ENCODE measurements at places on chromosomes 12 and 14.

- peak; percentile 16 for DNase-seq
These were observed 43.4 kb upstream of the PIK3C2G start for GRCh38 chr12:18217966-18218365.

DNA sequence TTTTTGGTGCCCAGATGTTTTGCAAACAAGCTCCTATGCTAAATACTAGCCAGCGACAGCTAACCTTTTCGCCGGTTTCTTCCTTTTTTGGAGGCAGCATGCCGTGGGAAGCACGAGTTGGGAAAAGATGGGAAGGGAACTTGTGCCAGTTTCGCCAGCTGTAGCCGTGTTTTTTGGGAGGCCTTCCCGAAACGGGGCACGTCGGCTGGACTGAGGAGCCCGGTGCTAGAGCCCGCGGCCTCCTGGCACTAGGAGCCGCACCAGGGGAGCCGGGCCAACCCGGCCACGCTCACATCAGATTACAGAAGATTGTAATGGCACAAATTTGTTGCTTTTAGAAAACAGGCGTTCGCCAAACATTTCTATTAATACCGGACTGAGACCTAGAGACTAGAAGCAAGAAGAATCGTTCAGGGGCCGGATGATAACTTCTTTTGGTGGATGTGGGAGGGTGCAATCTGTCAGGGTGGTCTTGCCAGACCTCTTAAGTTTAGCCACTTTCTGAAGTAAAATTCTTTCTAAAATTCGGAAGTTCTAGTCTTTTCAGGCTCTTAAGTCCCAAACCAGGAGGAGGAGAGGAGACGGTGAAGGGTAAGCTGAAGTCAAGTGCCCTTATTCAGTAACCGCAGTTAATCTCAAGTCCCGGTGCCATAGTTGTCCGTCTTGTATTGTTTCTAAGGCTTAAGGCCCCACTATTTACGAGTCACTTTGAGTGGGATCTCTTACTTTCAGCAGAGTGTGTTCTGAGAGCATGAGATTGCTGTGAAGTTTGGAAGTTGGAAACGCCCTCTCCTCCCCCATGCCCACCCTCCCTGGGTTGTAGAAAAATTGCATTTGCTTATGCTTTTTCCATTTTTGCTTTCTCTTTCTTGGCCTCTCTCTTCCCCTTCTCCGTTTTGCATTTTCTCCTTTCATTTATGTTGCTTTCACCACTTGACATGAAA is 1.3 kb downstream of the RASSF3 start:
- no peak for DNase-seq

GRCh38 chr12:60263836-60264493 is 668.1 kb downstream of the SLC16A7 start:
- no peak for DNase-seq

- no peak for DNase-seq
These were observed 76.5 kb downstream of the TRMT5 start for GRCh38 chr14:60904381-60904780.

GRCh38 chr14:104705340-104706047 is 16.1 kb downstream of the INF2 start:
- DNase-seq: no peak

DNA sequence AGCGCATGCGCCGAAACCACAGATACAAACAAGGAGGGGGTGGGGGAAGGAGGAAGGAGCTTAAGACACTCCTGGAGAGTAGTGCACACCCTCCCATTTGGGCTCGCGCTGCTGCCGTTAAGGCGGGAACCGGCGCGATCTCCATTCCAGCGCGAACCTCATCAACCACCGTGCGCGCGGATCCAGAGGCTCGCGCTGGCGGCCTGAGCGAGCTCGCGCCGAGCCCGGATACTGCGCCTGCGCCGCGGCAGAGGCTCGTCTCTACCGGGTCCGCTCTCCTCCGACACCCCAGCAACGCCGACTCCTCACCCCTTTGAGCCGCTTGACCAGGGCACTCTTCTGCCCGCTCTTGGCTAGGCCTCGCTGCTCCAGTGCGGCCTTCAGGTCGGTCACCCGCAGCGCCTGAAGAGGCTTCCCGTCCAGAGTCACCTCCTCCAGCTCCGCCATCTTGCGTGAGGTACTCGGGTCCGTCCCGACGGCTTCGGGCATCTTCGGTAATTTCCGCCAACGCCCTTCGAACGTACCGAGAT is at the start of gene ACIN1:
Gene ACIN1 (minus strand): TSS at position 471 of the 530 bp plus-strand sequence. CDS start 24 bp downstream, at position 447.
- peak; percentile 55 for DNase-seq

DNA sequence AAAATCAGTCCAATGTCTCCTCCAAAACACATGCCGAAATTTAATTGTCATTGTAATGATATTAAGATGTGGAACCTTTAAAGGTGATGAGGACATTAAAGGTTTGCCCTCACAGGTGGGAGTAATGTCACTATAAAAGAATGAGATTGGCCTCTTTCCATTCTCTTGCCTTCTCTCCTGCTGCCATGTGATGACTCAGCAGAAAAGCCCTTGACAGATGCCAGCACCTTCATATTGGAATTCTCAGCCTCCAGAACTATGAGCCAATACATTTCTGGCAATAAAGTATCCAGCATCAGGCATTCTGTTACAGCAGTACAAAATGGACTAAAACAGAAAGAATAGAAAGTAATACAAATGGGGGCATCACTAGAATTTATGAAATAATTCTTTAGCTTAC is 609.7 kb downstream of the SLC16A7 start:
- no peak for DNase-seq

DNA sequence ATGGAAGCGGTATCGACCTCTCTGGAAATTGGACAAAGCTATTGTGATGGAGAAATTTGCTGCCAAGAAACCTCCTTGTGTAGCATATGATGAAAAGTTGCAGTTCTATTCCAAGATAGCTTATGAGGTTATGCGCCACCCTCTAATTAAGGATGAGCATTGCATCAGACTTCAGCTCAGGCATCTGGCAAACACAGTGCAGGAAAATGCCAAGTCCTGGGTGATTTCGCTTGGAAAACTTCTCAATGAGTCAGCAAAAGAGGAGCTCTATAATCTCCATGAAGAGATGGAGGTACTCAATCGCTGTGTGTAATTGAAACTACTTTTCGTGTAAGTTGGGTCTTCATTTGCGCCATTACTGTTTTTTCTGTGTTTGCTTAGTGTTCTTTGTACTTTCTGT is 51.2 kb downstream of the DNAH10 start:
- DNase-seq: peak; percentile 35

DNA sequence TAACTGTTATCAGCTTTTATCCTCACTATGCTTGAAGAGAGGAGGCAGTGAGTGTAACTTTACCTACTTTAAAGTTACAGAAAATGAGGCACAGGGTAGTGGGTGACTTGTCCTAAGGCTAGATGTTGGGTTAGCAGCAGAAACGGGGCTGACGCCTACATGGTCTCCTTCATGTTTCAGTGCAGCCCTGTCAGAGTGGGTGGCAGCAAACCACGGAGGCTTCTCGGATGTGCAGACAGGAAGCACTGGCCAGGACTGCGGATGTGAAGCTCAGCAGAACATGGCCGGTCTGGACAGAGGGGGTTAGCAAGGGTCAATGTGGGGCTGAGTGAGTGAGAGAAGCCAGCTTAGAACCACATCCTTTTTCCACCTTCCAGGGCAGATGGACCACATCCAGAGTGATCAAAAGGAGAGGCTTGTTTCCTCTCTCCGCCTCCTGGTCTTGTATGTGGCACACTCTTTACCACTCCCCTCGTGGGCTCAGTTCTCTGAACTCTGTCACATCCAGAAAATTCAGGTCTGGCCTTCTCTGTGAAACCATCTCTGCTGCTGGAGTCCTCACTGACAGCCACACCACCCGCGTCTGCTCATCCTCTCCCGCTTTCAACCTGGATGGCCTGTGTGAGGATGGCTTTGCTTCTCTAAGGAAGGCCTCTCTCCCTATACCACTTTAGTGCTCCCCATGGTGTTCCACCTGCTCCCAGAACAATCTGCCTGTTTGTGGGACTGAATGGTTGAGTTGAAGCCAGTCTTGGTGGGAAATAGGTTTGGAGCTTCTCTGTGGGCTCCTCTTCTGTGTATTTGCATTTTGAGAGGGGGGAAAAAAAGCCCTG is 14.1 kb downstream of the SUSD6 start:
- DNase-seq: no peak

DNA sequence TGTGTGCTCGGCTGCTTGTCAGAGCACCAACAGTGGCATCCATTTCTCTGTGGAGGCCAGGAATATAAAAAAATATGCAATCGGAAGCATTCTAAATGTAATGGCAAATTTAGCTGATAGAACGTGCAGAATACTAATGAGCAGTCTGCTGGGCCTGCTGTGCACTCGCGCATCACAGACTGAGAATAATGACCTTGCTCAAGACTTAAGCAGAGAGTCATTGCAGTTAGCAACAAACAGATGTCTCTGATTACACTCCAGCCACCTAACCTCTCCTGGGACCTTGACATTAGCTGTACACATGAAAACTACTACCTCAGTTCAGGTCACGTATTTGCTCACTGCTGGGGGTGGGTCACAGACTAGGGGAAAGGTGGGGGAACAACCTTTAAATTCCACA is 269.2 kb upstream of the DAAM1 start:
- DNase-seq: no peak

DNA sequence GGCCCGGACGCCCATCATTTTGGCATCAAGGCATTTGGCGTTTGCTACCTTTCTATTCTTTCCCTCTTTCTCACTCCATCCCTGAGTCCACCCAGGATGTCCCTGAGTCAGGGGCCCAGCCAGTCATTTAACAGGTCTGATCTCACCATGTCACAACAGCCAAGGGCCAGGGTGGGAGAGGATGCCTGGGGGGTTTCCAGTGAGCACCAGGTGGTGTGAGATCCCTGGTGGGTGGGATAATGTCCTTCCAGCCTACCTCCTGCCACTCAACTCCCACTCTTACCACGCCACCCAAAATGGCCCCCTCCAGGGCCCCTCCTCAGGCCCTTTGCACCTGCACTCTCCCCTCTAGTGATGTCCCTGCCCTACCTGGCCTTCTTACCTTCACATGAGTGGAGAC is 310.8 kb downstream of the BCL11B start:
- no peak for DNase-seq

- no peak for DNase-seq
These were observed 26.2 kb downstream of the RAD9B start for GRCh38 chr12:110528277-110528839.

GRCh38 chr12:122501489-122501989 is 807 bp upstream of the ZCCHC8 start:
- no peak for DNase-seq

- no peak for DNase-seq
These were observed 37.6 kb downstream of the ATG14 start for GRCh38 chr14:55373784-55374705.

DNA sequence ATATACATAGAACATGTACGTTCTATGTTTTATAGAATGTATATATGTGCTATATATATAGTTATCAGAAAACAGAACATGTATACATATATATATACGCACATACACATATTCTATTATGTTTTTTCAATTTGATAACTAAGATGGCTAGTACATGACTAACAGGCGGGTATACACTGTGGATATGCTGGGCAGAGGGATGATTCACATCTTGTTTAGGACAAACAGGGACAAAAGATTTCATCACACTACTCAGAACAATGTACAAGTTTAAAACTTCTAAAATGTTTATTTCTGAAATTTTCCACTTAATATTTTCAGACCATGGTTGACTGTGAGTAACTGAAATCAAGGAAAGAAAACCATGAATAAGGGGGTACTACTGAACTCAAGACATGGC is 17.4 kb downstream of the TIMELESS start:
- DNase-seq: no peak

DNA sequence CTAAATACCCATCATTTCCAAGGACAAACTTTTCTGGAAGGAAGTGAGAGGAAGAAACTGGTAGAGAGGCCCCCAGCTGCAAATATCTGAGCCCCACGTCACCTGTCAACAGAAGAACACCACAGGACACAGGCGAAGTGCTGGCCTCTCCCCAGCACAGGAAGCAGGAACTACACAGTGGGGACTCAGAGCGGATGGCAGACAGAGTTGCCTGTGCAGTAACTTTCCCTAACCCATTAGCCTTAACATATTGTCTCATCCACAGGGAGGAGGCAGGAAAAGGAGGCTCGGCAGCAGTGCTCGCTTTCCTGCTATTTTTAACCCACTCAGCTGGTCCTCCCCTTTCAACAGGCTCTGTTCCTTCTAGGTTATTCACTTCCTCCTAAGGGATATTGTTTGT is 111.5 kb upstream of the TMPO start:
- no peak for DNase-seq

DNA sequence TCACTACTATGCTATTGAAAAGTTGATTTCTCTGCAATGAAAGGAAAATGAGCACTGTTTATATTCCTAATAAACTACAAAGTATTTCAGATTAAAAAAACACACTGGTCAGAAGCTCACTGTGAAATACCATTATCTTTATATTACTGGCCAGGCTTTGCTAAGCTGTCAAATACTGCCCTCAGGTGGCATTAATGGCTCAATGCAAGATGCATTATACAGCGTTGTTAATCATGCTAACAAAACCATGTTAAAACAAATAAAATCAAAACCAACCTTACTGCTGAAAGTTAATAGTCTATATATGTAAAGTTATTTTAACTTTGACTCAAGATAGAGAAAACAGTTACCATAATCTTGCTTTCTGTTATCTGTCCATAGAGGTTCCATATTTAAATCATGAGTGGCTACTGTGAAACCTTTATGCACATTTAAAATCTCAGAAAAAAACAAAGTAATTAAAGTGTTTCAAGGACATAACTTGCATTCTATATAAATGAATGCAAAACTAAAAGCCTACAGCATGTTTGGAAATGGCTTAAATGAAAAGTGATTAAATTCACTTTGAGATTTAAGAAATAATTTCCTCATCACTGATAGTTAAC is 121.7 kb downstream of the RALGAPA1 start:
- peak; percentile 3 for DNase-seq

DNA sequence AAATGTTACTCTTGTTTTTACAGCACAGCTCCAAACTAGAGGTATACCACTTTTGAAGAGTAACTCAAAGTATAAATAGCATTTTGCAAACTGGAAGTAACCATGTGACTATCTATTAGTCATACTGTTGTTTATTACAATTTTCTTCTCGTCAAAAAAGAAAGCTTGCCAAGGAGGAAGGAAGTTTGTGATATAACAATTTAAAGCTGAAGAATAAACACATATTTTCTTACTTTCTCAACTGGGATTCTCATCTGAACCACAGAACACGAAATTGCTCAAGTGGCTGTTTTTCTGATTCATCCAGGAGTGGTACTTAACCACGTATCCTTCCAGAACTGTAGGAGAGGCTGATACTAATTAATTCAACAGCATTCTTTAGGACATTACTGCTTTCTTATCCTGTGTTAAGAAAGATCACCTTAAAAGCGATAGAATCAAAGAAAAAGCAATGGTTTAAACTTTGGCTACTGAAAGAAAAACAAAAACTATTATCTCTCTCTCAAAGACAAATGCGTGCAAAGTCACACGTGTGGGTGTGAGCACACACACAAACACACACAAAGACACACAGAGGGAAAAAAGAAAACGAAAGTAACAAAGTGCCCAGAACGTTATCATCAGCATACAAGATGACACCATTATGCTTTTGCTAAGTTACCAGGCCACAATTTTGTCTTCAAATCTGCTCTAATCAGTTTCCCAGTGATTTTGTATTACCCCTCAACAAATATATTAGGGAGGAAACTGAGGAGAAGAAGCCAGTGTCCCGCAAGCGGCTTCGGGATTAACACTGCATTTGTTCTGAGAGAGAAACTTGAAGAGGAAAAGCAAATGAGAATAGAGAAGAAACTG is at the start of gene CLEC2B:
Gene CLEC2B (minus strand): TSS at position 48 of the 855 bp plus-strand sequence.
- DNase-seq: peak; percentile 69

- DNase-seq: no peak
These were observed 336.3 kb downstream of the NOVA1 start for GRCh38 chr14:26261368-26262122.

GRCh38 chr12:6644257-6644596 is 3.0 kb downstream of the ACRBP start:
- DNase-seq: no peak

- DNase-seq: no peak
These were observed 1.0 kb upstream of the ATG14 start for GRCh38 chr14:55412676-55413075.
